ENCODE measurements at places on chromosomes 5 and 9. TPM values are rescaled to one million over a fixed set of nuclear protein-coding genes. Genes with fewer than 3 reads are reported as not detected.

- DNase-seq, result no peak
- peaks cover 3% of the 10 kb centered on the region for H3K4me1 ChIP-seq
- H3K27ac ChIP-seq, result no peak overlapping the region
- peaks cover 4% of the 10 kb centered on the region for H3K36me3 ChIP-seq
- H3K27me3 ChIP-seq, result no peaks in the 10 kb centered on the region
These were observed 22.7 kb downstream of the CHD1 start for GRCh38 chr5:98905857-98906688.

DNA sequence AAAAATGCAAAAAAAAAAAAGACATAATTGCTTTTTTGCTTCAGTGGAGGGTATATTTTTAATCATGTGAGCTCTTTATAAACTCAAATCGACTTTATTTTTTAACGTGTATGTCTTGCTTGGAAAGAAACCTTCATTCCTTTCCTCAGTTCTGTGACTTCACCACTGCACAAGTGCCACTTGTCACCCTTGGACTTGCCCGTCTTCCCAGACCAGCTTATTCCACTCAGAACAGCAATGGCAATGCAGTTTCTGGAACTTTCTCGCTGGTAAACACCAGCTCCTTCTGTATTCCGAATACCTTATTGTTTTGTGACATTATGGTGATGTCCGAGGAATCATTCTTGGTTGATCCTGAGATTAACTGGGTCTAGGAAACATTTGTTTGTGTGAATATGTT is 440.5 kb upstream of the ADAMTS16 start:
- H3K27ac ChIP-seq, result no peak overlapping the region
- no peak overlapping the region for H3K4me3 ChIP-seq
- no peaks in the 10 kb centered on the region for H3K4me1 ChIP-seq
- no peak for DNase-seq

DNA sequence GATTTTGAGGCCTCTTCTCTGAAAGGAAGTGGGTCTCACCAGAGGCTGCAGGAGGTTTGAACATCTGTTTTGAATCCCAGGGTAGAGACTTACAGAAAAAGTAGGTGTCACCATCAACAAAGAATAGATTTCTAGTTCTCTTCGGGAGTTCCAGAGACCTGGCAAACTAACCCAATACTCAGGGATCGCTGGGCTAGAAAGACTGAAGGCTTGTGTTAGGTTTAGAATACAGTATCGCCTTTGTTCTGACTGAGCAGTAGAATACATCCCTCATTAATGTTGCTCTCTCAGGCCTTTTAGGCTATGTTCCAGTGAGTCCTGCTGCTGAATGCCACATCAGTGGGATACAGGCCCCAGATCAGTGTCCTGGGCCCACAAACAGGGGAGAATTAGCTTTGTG is 27.2 kb downstream of the RUSC2 start:
- H3K27ac ChIP-seq, result no peak overlapping the region
- H3K36me3 ChIP-seq, result no peaks in the 10 kb centered on the region
- no peaks in the 10 kb centered on the region for H3K27me3 ChIP-seq
- no peaks in the 10 kb centered on the region for H3K4me1 ChIP-seq
- DNase-seq, result no peak

DNA sequence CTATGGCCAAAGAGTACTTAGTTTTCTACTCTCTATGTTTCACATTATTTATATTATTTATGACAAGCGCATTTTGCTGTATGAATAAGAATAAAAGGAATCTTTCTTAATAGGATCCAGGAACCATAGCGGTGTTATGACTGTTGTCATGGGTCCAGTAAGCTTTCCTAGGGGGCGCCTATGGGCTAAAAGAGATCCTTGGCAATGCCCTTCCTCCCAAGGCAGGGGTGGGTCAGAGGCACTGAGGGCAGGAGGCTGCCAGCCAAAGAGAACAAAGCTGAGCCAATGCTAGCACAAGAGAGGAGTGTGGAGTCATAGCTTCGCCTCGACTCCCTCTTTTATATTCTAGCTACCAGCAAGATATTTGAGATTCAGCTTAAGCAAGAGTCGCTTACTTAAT is 98.4 kb upstream of the GNAQ start:
- H3K4me3 ChIP-seq, result no peak overlapping the region
- no peak for DNase-seq
- H3K27ac ChIP-seq, result no peak overlapping the region
- no peaks in the 10 kb centered on the region for H3K27me3 ChIP-seq
- no peaks in the 10 kb centered on the region for H3K4me1 ChIP-seq
- no peaks in the 10 kb centered on the region for H3K36me3 ChIP-seq

DNA sequence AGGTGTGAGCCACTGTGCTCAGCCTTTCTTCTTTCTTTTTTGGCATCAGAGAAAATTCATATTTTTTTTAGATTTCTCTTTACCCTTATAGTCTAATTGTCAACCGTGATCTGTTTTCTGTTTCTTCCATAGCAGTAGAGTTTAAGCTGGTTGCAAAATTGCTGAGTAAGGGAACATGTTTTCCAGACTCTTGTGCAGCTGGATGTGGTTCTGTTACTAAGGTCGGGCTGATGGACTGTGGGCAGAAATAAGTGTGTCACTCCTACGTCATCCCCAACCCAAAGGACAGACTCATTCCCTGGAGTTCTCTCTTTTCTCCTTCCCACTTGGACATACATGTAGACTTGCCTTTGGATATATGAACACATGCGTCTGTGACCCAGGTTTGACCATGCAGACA is 64.1 kb upstream of the GOLM1 start:
- H3K27ac ChIP-seq, result no peak overlapping the region
- H3K4me1 ChIP-seq, result no peaks in the 10 kb centered on the region
- H3K27me3 ChIP-seq, result no peaks in the 10 kb centered on the region
- DNase-seq, result no peak

DNA sequence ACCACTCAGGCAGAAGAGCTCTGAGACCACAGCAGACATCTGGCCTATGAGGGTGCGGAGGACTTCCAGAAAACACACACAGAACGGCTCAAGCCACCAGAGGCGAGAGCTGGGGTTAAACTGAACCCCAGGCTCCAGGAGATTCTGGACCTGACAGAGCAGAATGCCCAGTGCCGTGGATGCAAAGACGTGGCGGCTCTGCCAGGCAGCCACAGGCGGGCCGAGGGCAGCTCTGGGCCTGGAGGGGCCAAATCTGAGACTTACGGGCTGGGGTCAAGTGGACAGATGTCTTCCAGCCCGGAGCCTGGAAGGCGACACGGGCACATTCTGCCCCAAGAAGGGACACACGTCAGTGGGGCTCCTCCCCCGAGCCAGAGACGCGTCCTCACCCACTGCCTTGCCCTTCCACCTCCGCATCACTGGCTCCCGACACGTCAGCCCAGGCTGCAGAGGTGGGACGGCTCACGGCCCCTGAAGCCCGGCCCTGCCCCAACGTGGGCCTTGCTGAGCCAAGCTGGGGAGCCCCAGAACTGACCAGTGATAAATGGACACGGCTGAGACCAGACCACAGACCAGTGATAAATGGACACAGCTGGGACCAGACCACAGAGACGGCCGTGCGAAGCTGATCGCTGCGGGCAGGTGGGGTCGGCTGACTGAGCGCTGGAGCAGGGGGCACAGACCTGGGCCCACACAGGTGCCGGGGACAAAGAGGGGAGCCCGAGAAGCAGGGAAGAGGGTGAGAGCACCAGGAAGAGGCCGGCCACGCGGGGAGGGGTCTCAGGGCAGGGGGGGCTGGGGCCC is 40.9 kb upstream of the NSMF start:
- H3K27me3 ChIP-seq, result no peaks in the 10 kb centered on the region
- no peaks in the 10 kb centered on the region for H3K36me3 ChIP-seq
- H3K4me3 ChIP-seq, result no peak overlapping the region
- no peak overlapping the region for H3K27ac ChIP-seq

GRCh38 chr9:137331929-137332328 is 29.9 kb upstream of the NRARP start:
- no peak overlapping the region for H3K4me3 ChIP-seq
- peaks cover 5% of the 10 kb centered on the region for H3K4me1 ChIP-seq
- no peak for DNase-seq
- H3K36me3 ChIP-seq, result no peaks in the 10 kb centered on the region
- no peaks in the 10 kb centered on the region for H3K27me3 ChIP-seq
- H3K27ac ChIP-seq, result no peak overlapping the region

- no peak for DNase-seq
- H3K27me3 ChIP-seq, result no peaks in the 10 kb centered on the region
- no peak overlapping the region for H3K4me3 ChIP-seq
- peaks cover 13% of the 10 kb centered on the region for H3K4me1 ChIP-seq
- H3K27ac ChIP-seq, result no peak overlapping the region
These were observed 58.6 kb downstream of the THBS4 start for GRCh38 chr5:80093796-80094195.

GRCh38 chr5:76742583-76742982 is 26.7 kb downstream of the F2R start:
- no peaks in the 10 kb centered on the region for H3K27me3 ChIP-seq
- no peak overlapping the region for H3K4me3 ChIP-seq
- H3K27ac ChIP-seq, result no peak overlapping the region
- peaks cover 28% of the 10 kb centered on the region for H3K4me1 ChIP-seq
- H3K36me3 ChIP-seq, result no peaks in the 10 kb centered on the region

DNA sequence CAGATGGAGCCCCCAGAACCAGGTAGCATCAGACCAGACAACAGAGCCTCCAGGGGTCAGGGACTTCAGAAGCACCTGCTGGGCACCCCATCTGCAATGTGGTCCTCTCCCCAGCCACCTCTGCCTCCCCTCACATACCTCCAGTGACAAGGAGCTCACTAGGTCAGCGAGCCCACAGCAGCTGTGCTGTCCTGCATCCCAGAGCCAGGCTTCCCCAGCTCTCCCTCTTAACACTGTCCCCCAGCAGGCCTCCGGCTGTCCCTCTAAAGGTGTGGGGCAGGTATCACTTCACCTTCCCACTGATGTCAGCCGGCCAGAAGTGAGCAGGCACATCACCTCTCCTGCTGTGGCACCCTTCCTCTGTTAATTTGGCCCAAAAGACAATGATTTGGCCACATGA is 83.6 kb downstream of the LMX1B start:
- peaks cover 6% of the 10 kb centered on the region for H3K27me3 ChIP-seq
- H3K36me3 ChIP-seq, result no peaks in the 10 kb centered on the region

GRCh38 chr5:14217587-14217986 is 74.4 kb downstream of the TRIO start:
- no peaks in the 10 kb centered on the region for H3K36me3 ChIP-seq
- H3K4me1 ChIP-seq, result peaks cover 56% of the 10 kb centered on the region
- no peak overlapping the region for H3K27ac ChIP-seq
- no peak for DNase-seq

- H3K4me1 ChIP-seq, result no peaks in the 10 kb centered on the region
- no peak for DNase-seq
- no peaks in the 10 kb centered on the region for H3K27me3 ChIP-seq
- no peak overlapping the region for H3K27ac ChIP-seq
- no peaks in the 10 kb centered on the region for H3K36me3 ChIP-seq
- no peak overlapping the region for H3K4me3 ChIP-seq
These were observed 12.2 kb downstream of the BHMT2 start for GRCh38 chr5:79081779-79082178.

DNA sequence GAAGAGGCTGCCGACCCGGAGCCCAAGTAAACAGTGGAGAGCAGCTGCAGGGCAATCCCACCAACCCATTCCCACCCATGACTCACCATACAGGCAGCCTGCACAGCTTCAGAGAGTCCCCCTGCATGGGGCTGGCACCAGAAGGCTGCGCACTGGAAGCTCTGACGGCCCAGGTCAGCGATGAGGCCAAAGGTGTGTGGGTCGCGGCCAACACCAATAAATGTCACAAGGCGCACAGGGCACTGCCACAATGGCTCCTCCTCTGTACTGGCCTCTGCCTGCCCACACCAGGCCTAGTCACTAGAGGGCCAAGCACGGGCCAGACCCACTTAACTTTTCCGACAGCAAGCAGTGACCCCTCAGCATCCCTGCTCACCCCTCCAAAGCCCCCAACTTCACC is 3.0 kb upstream of the SRA1 start:
- H3K27ac ChIP-seq, result no peak overlapping the region
- H3K4me3 ChIP-seq, result no peak overlapping the region
- peaks cover 67% of the 10 kb centered on the region for H3K4me1 ChIP-seq
- DNase-seq, result no peak

- no peaks in the 10 kb centered on the region for H3K4me1 ChIP-seq
- H3K27ac ChIP-seq, result no peak overlapping the region
- H3K36me3 ChIP-seq, result no peaks in the 10 kb centered on the region
- no peaks in the 10 kb centered on the region for H3K27me3 ChIP-seq
These were observed 74.2 kb downstream of the WWC1 start for GRCh38 chr5:168365581-168366081.

PAPPA gene
- 0.46 TPM for total RNA-seq

SLC34A3 gene
- total RNA-seq, result not detected

IL9 gene
- total RNA-seq, result not detected

IL13 gene
- total RNA-seq, result not detected

ECM2 gene
- not detected for total RNA-seq

GABRA1 gene
- not detected for total RNA-seq

GTF2H2 gene
- 17.2 TPM for total RNA-seq

PCA3 gene
- total RNA-seq, result not detected
